ENCODE measurements at places on chromosomes 2 and 18.

GRCh38 chr2:237733677-237734300 is 64.8 kb upstream of the RBM44 start:
- no peak overlapping the region for H3K27ac ChIP-seq
- H3K27me3 ChIP-seq: no peaks in the 10 kb centered on the region
- H3K4me3 ChIP-seq: no peak overlapping the region
- no peak for DNase-seq

DNA sequence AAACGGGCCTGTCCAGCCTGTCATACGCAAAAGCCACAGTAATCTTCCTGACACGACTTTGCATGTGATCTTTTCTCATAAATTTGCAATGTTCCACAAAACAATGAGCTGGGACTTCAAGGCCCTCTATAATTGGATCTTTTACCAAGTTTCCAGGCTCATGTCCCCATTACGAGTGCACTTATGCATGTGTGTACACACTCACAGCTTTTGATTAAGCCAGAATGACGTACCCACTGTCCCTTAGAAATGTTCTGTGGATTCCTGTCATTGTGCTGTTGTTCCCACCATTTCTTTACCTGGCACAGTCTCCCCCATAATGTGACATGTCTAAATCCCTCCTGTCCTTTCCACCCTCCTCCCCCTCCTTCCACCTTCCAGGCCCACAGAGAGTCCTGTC is 19.7 kb upstream of the TMEM247 start:
- DNase-seq: no peak
- H3K27ac ChIP-seq: no peak overlapping the region
- H3K27me3 ChIP-seq: peaks cover 2% of the 10 kb centered on the region
- H3K4me1 ChIP-seq: peaks cover 19% of the 10 kb centered on the region
- no peak overlapping the region for H3K4me3 ChIP-seq
- H3K36me3 ChIP-seq: no peaks in the 10 kb centered on the region

DNA sequence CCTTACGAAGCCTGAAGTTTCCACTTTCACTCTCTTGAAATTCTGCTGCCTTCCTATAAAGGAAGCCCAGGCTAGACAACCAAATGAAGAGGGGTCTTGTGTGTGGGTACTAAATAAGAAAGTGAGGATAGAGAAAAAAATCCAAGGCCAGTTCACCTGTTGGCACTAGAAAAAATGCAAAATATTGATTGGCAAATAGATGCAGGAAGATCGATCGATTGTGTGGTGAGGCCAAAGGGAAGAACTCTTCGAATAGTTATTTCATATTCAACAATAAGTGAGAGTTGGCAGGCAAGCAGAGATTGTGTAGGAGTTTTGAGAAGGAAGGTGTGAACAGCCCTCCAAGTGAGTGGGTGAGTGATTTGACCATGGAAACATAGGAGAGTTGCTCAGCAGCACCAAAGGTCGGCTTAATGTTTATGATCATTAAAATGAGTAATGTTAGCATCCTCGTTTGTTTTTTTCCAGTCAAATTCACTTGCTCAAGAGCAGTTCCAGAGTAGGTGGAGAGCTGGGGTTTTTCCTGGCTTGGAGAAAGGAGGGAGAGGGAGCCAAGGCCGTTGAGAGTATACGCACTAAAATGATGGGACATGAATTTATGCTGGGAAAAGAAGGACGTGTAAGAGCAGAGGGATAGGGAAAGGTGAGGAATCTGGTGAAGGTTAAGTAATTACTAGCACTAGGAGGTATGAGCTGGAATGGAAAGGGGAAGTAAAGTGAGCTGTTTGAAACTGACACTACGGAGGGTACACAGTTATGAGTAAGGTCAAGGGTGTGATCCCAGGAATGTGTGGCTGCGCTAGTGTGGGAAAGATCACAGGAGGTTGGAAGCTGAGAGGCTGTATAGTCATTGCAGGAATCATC is 1.1 kb upstream of the NAPG start:
- no peak for DNase-seq
- H3K27me3 ChIP-seq: peaks cover 26% of the 10 kb centered on the region
- H3K27ac ChIP-seq: peak overlapping the region; percentile 96
- H3K36me3 ChIP-seq: peaks cover 29% of the 10 kb centered on the region
- H3K4me3 ChIP-seq: peak overlapping the region; percentile 89
- peaks cover 34% of the 10 kb centered on the region for H3K4me1 ChIP-seq

GRCh38 chr2:173963323-173963816 is 1.8 kb downstream of the SP3 start:
- peaks cover 34% of the 10 kb centered on the region for H3K4me1 ChIP-seq
- no peaks in the 10 kb centered on the region for H3K27me3 ChIP-seq
- no peak for DNase-seq
